ENCODE measurements at places on chromosomes 6 and 20. TPM values are rescaled to one million over a fixed set of nuclear protein-coding genes. Genes with fewer than 3 reads are reported as not detected.

- DNase-seq: no peak
These were observed 307.9 kb upstream of the SLC35B3 start for GRCh38 chr6:8743170-8743745.

The DEFB112 gene
- not detected for total RNA-seq

DNA sequence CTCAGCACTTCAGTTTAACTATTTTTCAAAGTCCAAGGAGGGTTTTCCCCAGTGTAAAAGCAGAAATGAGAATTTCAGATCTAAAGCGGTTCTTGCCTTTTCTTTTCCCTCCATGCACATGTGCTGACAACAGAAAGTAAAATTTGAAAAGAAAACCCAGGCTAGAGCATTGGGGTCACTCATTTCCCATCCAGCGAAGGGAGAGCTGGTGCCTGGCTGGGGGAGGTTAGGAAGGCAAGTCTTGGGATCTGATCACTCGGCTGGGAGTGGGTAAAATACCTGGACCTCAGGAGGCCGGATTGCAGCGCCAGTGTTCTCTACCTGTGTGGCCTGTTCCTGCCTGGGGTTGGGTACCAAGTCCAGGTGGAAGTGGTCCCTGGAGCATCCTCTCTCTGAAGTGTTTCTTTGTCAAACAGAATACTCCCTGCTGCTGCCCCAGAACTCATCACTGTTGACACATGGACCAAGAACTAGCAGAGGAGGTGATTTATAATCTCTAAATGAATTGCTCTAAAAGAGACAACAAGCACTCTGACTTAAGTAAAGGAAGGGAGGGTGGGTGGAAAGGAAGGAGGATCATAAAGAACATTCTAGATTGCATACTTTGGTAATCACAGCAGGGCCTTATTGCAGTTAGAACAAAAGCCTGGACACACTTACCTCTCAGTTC, 136.0 kb downstream of the MTHFD1L start:
- no peak for DNase-seq

- no peak for DNase-seq
These were observed 84.4 kb downstream of the CRYBG1 start for GRCh38 chr6:106444777-106445507.

GRCh38 chr20:22556565-22557056, 27.8 kb downstream of the FOXA2 start:
- DNase-seq: no peak

- DNase-seq: no peak
These were observed 67.8 kb downstream of the RNF182 start for GRCh38 chr6:13992417-13993055.

The MOXD1 gene
- total RNA-seq: 1.4 TPM

- DNase-seq: no peak
These were observed 59.8 kb upstream of the SYNJ2 start for GRCh38 chr6:157921685-157922367.

DNA sequence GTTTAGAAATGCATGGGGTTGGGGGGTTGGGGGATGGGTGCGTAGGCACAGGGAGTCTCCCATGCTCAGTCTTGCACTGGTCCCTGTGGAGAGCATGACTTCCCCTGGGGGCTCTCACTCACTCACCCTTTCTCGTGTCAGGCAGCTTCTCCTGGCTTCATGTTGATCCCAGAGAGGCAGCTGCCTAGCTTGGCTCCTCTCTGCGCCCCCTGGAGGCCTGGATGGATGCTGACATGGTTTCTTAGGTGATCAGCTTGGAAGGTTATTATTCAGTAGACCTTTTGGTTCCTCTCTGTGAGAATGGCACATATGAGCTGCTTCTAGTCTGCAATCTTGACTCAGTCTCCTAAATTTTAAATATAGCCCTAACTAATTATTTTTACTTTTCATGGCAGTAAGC, 109.3 kb upstream of the FAM83B start:
- DNase-seq: peak; percentile 17

GRCh38 chr6:145544514-145544913, 190.8 kb downstream of the EPM2A start:
- no peak for DNase-seq

The FERMT1 gene
- total RNA-seq: 17.8 TPM

The TP53INP2 gene
- 4.8 TPM for total RNA-seq

- DNase-seq: no peak
These were observed 66.9 kb downstream of the DLL1 start for GRCh38 chr6:170223718-170224693.

Measured in H1 (cell line).